ENCODE measurements at places on chromosomes 16 and 17.

DNA sequence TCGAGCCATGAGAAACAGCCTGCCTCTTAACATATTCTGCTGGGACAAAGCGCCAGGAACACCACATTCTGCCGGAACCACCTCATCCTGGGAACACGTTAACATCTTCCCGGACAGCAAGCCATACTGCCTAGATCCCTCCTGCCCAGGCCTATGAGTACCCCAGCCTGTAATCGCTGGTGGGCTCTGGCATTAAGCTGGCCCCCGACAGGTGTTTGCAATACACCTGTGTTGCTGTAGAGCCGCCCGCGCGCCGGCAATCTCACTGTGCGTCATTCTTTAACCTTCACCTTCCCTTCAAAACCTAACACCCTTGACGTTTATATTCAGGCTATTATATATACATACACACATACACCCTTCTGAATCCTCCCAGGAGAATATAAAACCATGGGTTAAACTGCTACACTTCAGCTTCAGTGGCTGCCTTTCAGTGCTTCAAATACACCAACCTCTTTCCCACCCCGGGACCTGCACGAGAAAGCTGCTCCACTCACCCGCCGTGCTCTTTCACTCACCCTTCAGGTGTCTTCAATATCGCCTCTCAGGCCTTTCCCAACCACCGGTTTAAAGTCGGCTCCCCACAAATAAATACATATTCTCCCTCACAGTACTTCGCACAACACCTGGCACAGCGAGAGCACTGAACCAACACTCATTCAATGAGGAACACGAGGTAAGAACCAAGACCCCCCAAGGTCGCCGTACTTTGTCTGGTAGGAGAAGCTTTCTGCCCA is 1.0 kb upstream of the ENDOV start:
- no peak for DNase-seq

DNA sequence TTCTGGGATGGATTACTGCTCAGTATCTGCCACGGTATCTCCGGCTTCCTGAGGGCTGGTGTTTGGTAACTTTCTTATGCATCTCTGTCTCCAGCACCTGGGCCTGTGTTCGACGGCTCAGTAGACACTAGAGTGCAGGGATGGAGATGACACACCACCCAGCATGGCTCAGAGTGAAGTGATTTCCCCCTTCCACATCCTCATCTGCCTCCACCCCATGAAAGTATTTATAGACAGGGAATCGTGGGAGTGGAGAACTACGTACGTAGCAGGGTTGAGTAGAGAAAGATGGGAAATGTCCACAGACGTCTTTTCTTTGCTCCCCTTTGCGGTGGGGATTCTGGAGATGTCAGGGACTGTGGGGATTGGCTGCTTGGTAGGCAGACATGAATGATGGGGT is 11.8 kb upstream of the SLC25A19 start:
- no peak for DNase-seq

DNA sequence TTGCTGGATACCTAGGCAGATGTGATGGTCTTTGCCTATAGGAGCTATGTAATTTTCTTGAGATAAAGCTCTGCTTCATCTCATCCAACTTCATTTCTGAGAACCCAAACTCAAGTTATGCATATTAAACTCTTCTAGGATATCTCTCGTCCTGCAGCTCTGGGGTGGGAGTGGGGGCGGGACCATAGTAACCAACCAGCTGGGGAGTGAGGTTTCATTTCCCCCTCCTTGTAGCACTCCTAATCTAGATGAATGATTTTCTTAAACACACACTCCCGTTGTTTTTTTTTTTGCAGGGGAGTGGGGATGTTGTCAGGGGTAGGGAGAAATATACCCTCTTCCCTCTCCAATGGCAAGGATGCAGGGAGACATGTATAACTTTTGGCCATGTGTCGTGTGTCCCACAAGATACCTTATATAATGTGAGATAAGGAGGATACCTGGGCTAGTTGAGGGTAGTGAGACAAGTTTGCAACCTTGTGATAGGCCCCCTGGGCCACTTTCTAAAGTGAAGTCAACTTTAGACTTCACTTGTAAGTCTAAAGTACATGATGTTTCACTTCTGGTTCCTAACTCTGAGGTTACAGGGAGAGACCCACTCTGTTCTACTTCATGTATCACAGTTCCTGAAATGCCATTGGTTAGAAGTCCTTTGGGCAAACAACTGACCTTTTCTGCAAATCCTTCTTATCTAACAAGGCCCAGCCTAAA is 10.5 kb upstream of the HEATR6 start:
- DNase-seq, result no peak

- no peak for DNase-seq
These were observed 1.1 kb upstream of the LCMT1 start for GRCh38 chr16:25110387-25110947.

DNA sequence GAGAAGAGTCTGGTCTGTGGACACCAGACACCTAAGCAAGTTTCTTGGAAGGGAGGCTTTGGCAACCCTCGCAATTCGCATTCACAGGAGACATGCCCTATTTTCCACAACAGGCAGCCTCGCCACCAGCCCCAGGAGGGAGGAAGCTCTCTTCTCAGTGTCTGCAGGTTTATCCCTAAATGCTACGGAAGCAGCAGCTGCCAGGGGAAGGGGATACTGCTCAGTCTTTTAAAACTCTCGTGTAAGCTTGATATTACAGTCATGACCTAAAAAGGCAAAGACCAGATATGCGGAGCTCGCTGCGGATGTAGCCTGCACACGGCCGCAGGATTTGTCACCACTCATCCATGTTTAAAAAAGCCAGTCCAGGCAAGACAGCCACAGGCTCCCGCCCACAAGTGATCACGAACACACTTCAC is 159.2 kb upstream of the RPH3AL start:
- DNase-seq, result no peak

- DNase-seq, result no peak
These were observed 628 bp downstream of the GABARAPL2 start for GRCh38 chr16:75566758-75567255.

GRCh38 chr17:78746263-78746948 is 35.7 kb downstream of the CYTH1 start:
- no peak for DNase-seq

DNA sequence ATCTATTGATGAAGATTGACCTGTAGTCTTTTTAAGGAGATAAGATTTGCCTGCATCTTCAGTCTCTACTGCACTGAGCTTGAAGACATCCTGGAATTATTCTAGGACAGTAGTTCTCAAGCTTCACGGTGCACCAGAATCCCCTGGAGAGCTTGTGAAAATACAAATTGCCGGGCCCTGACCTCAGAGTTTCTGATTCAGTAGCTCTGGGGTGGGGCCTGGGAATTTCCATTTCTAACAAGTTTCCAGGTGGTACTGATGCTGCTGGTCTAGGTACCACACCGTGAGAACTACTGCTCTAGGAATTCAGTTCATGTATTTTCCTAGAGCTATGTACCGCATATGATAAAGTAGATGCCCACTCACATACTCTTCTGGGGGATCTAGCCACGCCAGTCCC is 246.1 kb downstream of the HS3ST3B1 start:
- no peak for DNase-seq

- DNase-seq, result no peak
These were observed 3.2 kb downstream of the DPEP1 start for GRCh38 chr16:89616623-89617022.

GRCh38 chr17:80826955-80827645 is 164.5 kb upstream of the CHMP6 start:
- no peak for DNase-seq

GRCh38 chr17:75317671-75318070 is 28.4 kb upstream of the SLC25A19 start:
- DNase-seq, result no peak

- no peak for DNase-seq
These were observed 9.8 kb upstream of the BRCA1 start for GRCh38 chr17:43134774-43135453.

GRCh38 chr17:78573955-78574354 is 3.2 kb downstream of the DNAH17 start:
- no peak for DNase-seq

- DNase-seq, result no peak
These were observed 10.8 kb downstream of the GSG1L2 start for GRCh38 chr17:9811086-9811485.

- no peak for DNase-seq
These were observed 25.1 kb upstream of the ABCA3 start for GRCh38 chr16:2365397-2366294.

DNA sequence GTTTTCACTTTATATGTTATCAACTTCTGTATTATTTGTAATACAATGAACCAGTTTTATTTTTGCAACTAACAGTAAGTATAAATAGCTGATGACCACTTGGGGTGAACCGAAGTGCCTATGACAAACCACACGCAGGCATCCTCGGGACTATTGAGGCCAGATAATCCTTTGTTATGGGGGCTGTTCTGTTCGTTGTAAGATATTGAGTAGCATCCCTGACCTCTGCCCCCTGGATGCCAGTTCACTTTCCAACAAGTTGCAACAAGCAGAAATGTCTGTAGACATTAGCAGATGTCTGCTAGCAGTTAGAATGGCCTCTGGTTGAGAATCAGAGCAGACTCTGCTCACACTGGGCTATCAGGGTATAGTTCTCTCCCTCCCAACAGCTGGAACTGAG is 277.0 kb downstream of the WWOX start:
- DNase-seq, result no peak

DNA sequence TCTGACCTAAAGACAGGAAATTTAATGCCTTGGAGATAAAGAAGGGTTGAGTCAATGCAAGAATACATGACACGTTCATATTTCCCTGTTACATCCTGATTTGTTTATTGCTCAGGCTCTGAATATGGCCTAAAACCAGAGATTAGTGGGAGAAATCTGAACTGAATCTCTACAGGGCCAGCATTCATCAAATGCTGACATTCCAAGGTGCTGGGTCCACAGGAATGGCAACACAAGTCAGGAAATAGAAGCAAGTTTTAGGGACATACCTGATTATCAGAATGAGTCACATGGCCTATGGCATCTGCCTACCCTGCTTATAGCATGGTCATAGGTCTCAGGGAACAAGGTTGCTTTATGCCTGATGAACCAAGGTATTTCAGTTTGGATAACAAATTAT is 117.4 kb upstream of the CES5A start:
- DNase-seq, result no peak

- no peak for DNase-seq
These were observed 36.5 kb upstream of the VWA3A start for GRCh38 chr16:22055881-22056280.

DNA sequence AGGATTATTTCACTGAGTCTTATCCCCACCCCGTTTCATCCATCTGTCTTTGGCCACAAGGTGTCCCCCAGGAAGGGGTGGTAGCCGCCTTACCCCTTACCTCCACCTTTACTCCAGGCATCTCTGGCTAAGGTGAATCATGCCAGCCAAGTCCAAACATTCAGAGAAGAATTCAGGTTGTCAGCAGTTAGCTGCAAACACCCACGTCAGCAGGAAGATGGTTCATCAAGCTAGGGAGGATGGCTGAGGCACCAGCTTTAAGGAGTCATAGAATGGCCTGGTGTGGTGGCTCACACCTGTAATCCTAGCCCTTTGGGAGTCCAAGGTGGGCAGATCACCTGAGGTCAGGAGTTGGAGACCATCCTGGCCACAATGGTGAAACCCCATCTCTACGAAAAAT is 61.0 kb downstream of the RBFOX1 start:
- no peak for DNase-seq

DNA sequence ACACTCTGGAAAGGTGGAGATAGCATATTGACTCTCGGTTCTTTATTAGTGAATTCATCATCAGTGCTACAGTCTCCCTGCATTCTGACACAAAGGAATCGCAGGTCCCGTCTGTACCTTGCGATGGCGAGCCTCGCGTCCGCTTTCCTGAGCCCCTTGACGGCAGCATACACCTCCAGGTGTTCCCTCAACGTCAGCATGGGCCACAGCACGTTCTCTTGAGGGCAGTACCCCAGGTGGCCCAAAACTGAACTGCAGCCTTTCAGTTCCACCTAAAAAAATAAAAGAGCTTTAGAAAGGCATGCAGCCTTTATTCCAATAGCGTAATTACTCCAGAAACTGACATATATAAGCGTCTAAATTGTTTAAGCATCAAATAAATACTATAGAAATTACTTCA is 24.2 kb upstream of the ABCA9 start:
- DNase-seq, result no peak

DNA sequence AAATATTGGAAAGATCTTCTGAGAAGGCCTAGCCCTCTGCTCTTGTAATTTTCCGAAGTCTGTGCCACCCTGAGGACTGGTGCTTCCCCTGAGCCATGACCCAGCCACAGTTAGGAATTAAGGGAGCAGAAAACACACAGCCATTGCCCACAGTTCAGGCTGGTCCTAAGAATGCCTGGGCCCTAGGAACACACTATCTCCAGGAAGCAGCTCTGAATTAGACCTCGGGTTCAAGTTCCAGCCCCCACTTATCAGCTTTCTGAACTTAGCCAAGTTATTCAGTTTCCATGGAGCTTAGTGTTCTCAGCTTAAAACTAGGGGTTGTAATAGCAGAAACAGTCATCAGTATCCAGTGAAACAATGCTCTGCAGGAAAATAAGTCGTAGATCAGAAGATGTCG is 56.0 kb downstream of the CDH13 start:
- DNase-seq, result no peak

Measured in stimulated activated CD8-positive, alpha-beta memory T cell treated with anti-CD3 and anti-CD28 coated beads, Interleukin-7, amount 100 ng/mL, for 1 hour (primary cell).